Skeletal muscle cell (primary cell): ENCODE measurements at places on chromosomes 5 and 9.
A peak's percentile ranks its signal among the peaks of the same experiment; 100 is the strongest.

GRCh38 chr9:93574091-93574899 is 2.1 kb upstream of the PHF2 start:
- DNase-seq = no peak

- DNase-seq = no peak
Measured at GRCh38 chr5:79890119-79890929, 100.7 kb downstream of the MTX3 start.

- DNase-seq = no peak
Measured at GRCh38 chr9:110531776-110532175, 47.8 kb downstream of the SVEP1 start.

- no peak for DNase-seq
Measured at GRCh38 chr9:77864211-77864889, 167.3 kb downstream of the GNAQ start.

DNA sequence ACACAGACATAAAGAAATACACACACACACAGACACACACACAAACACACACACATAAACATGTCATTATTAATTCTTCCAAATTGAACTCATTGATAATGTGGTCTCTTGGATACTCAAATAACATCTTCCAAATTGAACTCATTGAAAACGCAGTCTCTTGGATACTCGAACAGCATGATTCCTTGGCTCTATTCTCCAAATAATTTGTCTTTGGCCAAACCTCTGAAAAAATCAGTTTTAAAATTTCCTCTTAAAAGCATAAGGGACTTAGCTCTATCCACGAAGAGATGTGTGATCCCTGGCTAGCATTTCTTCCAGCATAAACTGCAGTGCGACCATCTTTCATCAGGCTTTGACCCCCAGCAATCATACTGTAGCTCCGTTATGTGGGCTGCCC is 296.6 kb downstream of the IRX2 start:
- DNase-seq = no peak

DNA sequence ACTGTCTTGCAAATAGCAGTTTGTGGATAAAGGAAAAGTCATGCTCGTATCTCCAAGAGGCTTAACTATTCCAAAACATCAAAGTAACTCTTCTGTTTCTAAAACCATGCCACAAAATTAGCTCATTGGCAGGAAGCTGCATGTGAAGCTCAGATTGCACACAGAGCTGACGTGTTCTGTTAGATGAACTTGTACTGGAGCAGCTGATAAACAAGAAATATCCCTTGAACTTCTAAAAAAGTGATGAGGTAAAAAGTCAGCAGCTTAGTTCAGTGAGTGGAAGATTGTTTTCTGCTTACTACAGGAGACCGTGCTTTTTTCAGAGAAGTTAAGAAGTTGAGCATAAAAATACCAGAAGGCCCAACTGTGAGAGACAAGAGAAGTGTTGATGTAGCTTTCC is 113.2 kb downstream of the SLC12A2 start:
- DNase-seq = peak; percentile 26

GRCh38 chr9:107488375-107489143 is 1.0 kb downstream of the KLF4 start:
- no peak for DNase-seq

DNA sequence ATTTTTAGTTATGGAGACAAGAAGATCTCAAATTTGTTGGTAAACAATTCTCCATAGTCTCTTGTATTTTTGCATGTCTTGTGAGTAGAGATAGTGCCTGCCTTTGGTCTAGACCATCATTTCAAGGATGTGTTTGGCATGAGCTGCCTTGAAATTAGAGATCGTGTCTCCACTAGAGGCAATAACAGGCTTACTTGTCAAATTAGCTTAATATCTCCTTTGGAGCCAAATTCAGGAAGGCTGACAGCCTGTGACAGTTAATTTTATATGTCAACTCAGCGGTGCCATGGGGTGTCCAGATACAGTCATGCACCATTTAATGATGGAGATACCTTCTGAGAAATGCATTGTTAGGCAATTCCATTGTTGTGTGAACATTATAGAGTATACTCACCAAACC is 24.8 kb upstream of the PRDM9 start:
- no peak for DNase-seq

GRCh38 chr9:130246126-130246525 is 19.4 kb upstream of the HMCN2 start:
- DNase-seq = no peak

- peak; percentile 59 for DNase-seq
Measured at GRCh38 chr9:88682431-88682831, 147.5 kb downstream of the NXNL2 start.

GRCh38 chr9:32571969-32572899 is 725 bp downstream of the NDUFB6 start:
- DNase-seq = peak; percentile 38

- DNase-seq = no peak
Measured at GRCh38 chr5:68428231-68428811, 212.8 kb downstream of the PIK3R1 start.

- peak; percentile 87 for DNase-seq
Measured at GRCh38 chr5:33781286-33781685, 110.5 kb downstream of the ADAMTS12 start.

GRCh38 chr5:180618829-180619562 is 27.7 kb upstream of the SCGB3A1 start:
- no peak for DNase-seq

GRCh38 chr5:180969406-180969805 is 19.2 kb upstream of the BTNL3 start:
- no peak for DNase-seq

GRCh38 chr9:136229096-136230065 is 16.2 kb downstream of the QSOX2 start:
- no peak for DNase-seq

- no peak for DNase-seq
Measured at GRCh38 chr5:68709239-68709638, 384.6 kb upstream of the SLC30A5 start.

DNA sequence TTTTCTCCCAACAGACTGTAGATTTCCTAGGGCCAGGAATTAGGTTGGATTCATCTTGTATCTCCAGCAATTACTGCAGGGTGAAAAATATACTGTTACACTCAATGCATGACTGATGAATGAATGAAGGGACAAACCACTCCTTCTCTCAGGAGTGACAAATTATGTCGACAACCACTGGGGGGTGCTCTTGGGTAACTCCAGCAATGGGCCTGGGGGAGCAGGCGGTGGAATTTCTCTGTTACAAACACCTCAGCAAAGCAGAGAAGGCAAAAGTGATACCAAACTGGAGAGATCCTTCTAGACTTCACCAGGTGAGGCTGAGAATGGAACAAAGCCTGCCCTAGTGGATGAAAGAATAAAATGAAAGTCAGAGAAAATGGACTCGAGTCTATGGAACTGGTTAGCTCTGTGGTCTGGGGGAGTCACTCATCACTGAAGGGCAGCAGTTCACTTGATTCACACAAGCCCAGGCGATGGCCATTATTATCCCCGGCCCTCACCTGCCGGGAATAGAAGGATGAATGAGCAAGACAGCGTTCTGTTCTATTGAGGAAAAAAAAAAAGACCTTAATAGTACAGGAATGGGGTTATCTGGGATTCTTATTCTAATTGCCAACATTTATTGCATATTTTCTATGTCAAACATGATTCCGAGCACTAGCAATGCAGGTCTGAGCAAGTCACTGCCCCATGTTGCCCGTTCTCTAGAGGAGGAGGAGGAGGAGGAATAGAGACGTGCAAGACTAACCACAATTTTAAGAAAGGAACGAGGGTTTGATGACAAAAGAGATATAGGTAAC is 341.1 kb downstream of the ASTN2 start:
- no peak for DNase-seq

DNA sequence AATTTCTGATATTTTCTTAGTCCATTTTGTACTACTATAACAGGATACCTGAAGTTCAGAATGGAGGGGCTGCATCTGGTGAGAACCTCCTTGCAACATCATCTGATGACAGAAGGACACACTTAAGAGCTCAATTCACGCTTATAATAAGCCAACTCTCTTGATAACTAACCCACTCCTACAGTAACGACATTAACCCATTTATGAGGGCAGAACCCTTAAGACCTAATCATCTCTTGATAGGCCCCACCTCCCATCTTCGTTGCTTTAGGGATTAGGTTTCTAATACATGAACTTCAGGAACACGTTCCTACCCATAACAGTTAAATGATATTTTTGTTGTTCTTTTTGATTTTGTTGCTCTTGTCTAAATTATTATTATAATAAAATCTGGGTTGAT is 69.4 kb downstream of the TNPO1 start:
- DNase-seq = no peak

DNA sequence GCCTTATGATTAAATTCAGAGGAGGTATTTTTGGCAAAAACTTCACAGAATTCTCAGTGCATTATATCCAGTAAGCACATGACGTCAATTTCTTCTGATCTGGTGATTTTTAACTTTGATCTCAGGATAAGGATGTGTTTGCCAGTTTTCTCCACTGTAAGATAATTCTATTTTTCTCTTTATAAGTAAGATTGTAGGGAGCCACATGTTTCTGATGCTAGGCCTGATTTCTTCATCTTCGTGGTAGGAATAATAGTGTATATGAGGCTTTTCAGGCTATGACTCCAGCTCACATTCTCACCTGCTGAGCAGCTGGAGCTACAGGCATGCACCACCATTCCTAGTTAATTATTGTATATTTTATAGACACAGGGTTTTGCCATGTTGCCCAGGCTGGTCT is 32.1 kb upstream of the LMNB1 start:
- no peak for DNase-seq

DNA sequence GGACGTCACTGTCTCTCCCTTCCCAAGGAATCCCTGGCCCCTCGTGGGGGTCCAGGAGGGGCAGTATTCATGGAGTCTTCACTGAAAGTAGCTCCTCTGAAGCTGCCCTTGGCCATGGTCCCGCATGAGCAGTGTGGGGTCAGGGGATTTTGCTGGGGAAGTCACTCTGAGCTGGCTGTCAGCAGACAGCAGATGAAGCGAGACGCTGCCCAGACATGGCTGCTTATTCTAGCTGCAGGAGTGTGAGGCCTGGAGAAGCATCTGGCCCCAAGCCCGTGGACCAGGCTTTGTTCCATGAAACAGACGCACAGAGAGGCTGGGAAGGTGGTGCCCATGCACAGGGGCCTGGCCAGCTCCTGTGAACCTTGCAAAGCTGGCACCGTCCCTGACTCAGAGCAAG is 21.5 kb upstream of the ASS1 start:
- no peak for DNase-seq

- peak; percentile 99 for DNase-seq
Measured at GRCh38 chr9:125241000-125241862, at the start of gene HSPA5. TSS of gene HSPA5 (minus strand) at chr9:125241343. CDS start at chr9:125241126, 217 bp downstream.

- no peak for DNase-seq
Measured at GRCh38 chr9:133705576-133705975, 32.6 kb downstream of the SARDH start.

DNA sequence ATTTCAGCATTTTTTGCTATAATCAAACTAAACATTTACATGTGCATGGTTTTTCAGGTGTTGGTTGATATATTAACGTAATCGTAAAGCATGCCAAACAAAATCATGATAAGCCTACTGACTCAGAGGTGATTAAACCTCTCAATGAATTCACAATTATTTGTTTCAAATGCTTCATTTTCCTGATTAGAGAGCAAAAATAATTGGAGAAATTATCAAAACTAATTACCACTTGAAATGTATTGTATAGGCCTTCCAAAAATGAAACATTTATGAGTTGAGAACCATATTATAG is 45.7 kb upstream of the JMY start:
- DNase-seq = no peak

- DNase-seq = no peak
Measured at GRCh38 chr5:71633255-71634155, 46.4 kb downstream of the MCCC2 start.

DNA sequence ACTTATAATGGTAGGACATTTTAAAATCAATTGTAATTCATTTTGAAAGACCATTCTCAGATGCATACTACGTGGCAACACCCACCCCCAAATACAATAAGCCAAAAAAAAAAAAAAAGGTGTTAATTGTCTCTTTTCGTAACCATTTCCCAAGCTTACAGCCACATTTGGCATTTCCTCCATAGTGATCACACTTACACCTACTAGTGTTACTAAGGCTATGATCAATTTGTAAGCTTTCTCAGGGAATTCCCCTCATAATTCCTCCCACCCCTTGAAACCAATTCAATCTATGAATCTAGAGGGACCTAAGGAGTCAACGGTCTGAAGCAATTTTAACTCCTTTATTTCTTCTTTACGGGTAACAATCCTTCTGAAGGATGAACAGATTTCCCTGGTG is 40.1 kb downstream of the NR2F1 start:
- no peak for DNase-seq

GRCh38 chr5:156513123-156513815 is 186.3 kb downstream of the SGCD start:
- no peak for DNase-seq

DNA sequence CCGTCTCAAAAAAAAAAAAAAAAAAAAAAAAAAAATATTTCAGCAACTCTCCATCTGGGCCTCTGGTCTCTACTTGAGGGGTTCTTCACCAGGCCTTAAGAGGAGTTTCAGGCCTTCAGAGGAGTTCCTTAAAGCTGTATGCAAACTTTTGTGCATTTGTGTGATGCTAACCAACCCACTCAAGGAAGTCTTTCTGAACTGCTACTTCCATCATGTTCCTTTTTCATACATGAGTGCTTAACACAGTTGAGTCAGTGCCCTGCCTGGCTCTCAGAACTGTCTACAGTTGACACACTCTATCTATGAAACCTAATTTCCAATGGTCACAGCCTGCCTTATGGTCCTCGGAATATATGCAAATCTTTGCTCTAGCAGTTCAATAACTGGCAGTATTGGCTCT is 146.5 kb downstream of the MEF2C start:
- DNase-seq = no peak

- DNase-seq = no peak
Measured at GRCh38 chr5:39409033-39409432, 15.7 kb downstream of the DAB2 start.

- DNase-seq = no peak
Measured at GRCh38 chr9:87102126-87102525, 154.8 kb upstream of the GAS1 start.

DNA sequence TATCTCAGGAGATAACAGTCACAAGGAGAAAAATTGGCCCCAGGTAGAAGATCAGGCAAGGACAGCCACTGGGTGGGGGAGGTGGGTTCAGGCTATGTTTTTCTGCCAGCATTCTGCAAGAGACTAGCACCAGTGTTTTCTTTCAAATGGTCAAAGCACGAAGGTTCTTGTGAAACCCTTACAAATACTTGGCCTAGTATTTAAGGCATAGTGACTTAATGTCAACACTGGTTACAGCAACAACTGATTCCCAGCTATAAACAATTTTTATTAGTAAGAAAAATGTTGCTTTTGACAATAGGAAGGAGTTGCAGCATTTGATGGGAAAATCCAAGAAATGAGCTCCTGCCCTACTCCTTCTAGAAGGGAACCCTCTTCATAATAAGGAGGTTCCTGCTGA is 349.6 kb downstream of the SLIT3 start:
- DNase-seq = no peak
